ENCODE measurements at places on chromosomes 12 and 14.

DNA sequence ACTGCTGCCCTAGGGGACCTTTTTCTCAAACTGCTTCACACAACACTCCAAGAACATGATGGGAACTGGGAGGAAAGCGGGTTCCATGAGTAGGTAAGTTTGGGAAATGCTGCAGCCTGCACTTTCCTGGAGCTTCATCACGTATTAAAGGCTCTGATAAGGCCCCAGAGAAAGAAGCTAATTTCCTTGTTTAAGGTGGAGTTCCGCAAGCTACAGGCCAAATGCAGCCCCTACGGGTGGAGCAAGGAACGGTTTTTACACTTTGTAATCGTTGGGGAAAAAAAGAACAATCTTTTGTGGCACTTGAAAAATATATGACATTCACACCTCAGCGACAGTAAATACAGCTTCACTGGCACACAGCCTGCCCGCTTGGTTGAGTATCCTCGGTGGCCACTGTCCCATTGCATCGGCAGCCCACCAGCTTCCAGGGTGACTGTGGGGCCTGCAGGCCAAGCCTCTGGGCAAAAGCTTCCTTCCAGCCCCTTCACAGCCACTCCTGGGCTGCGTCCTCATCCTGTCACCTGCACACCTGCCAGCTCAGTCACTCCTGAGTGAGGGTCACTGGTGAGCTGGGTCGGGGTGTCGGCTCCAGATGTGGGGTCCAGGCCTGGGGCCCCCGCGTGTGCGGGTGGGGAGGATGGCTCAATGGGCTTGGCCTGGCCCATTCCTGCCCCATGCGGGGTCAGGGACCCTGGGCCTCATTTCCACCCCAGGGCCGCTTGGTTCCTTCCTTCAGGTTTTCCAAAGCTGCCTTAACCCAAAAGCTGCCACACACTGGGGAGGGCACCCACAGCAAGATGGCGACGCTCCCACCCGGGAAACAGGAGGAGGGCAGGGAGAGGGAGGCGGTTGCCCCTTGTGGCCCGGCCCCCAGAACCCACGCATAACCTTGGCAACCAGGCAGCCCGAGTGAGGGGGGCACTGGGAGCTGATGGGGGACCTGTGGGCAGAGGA, 2.4 kb downstream of the AMN start:
- DNase-seq, result no peak

DNA sequence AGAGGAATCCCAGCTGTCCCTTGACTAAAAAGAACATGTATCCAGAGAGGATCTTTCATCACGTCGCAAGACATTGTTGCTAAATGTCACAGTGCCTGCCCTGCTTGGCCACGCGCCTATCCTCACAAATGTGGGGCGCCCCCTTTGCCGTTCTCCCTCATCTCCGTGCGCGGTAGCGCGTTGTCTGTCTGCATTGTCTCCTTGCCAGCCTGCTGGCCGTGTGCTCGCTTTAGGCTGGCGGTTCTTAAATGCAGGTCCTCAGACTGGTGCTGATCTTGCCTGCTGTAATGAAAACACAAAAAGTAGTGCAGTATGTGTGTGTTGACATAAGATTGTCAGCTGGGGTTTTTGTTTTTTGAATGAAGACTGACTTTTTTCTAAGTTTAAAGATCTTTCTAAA, 198.2 kb upstream of the RGS6 start:
- DNase-seq, result no peak

DNA sequence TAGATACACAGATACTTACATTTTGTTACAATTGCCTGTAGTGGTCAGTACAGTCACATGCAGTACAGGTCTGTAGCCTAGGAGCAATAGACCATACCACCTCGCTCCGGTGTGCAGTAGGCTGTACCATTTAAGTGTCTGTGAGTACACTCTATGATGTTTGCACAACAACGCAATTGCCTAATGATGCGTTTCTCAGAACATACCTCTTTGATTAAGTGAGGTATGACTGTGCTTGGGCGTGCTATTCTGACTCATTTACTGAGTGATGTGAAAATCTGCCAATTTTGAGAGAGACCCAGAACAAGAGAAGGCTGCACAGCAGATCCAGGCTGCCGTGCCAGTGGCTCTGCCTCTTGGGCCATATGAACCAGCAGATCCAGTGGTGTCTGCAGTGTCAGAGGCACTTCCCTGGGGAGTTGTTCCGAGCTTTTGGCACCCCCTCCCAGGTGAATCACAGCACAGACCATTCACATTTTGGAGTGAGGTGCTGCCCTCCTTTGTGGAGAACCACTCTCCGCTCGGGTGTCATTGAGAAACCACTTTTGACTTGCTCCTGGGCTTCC, 20.4 kb downstream of the DLK1 start:
- no peak for DNase-seq

GRCh38 chr12:107415071-107415470, 270.5 kb upstream of the PWP1 start:
- no peak for DNase-seq

DNA sequence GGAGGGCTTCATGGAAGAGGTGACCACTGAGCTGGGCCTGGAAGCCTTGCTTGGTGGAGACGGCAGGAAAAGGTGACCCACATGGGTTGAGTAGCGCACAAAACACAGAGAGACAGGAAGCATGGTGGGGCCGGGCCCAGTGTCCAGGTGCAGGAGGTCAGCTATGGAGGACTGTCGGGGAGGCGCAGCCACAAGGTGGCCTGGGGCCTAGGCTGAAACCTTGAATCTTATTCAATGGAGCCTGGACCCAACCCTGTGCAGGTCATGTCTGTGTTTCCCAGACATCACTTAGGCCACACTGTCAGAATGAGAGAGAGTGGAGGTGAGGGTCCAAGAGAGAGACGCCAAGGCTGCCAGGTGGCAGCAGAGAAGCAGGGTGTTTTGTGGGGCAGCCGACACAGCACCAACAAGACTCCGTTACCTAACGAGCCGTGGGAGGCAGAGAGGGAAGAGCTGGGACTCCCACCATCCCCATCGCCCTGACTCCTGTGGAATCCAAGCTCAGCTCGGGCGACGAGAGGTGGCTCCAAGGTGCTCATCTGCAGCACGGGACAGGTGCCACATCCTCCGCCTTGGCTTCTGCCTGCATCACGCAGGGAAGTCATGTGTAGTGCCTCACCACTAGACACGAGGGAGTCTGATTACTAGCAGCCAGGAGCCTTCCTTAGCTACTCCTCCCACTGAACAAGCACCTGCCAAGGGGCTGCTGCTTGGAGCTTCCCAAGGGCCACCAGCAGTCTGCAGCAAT, 38.7 kb downstream of the DEGS2 start:
- DNase-seq, result no peak

DNA sequence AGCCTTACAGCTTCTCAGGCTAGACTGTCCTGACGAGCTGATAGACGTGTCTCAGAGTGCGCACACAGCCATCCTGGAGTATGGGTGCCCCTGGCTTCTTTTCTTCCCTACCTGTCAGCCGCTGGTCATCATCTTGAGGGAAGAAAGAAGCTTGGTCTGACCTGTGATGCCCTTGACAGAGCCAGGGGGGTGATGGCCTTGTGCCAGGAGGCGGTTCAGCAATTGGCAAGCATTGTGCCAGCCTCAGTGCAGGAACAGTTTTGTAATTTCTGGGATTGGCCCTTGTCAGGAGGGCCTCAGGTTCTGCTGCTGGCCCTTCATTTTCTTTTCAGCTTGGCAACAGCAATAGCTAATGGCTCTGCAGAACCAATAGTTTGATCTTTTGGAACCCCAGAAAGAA, 80.1 kb downstream of the ADCK1 start:
- DNase-seq, result no peak

DNA sequence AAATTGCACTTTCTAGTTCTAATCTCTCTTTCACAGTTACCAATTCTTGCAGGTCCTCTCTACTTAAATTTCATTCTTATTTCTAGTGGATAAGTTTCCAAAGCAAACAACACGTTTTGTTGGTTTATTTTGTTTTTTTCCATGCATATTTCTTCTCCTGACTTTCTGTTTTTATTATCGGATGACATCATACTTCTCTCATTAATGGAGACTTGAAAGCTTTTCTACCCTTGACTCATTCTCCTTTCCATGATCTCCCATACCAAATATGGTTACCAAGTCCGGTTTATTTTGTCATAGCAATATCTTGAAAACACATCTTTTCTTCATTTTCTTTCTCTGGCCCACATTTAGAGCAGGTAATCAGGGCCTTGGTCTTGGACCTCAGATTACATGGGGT, 796.5 kb downstream of the GALC start:
- no peak for DNase-seq

- DNase-seq, result no peak
Observed at GRCh38 chr12:104858611-104859543, 99.2 kb downstream of the SLC41A2 start.

DNA sequence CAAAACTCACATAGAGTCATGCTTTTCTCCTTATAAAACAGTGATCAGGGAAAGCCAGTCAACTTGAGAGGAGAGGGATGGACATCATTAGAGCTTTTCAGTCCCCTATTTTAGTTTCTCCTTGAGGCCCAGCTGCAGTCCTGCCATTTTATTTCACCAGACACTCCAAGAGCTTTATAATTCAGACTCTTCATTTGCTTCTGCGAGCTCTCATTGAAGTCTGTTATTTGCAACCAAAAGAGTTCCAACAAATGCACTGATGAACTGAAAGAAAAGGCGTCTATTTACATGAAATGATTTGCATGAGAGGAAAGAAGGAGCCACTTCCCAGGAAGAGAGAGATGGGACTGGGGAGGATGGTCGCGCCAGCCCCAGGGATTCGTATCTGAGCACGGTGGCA, 86.8 kb downstream of the NDUFA12 start:
- DNase-seq, result no peak

GRCh38 chr14:104665114-104665656, 24.2 kb upstream of the INF2 start:
- DNase-seq, result no peak

DNA sequence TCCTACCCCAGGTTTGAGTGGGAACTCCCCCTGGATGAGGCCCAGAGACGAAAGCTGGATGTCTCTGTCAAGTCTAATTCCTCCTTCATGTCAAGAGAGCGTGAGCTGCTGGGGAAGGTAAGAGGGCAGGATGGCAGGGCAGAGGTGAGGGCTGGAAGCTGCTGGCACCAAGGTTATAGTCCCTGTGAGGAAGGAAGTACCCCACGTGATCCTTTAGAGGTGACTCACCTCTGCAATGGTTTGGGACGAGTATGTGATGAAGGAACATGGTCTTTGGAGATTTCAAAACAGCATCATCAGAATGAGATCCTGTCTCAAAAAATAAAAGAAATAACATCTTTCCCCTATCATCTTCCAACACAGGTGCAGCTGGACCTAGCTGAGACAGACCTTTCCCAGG, 9.2 kb upstream of the MYL6B start:
- no peak for DNase-seq

DNA sequence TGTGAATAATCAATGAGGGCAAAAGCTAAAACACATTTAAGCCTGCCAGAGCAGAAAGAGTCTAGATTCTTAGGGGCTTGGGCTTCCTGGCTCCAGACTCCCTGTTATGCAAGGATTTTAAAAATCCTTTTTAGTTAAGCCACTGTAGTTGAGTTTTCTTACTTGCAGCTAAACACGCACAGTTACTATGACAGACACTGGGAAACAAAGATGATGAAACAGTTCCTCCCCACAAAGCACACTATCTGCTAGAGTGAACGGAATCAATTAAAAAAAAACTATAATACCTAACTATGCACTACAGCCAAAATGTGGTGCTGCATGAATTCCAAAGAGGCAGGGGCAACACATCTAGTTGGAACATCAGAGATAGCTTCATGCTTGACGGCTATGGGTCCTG, 28.2 kb downstream of the RPS6KA5 start:
- no peak for DNase-seq

DNA sequence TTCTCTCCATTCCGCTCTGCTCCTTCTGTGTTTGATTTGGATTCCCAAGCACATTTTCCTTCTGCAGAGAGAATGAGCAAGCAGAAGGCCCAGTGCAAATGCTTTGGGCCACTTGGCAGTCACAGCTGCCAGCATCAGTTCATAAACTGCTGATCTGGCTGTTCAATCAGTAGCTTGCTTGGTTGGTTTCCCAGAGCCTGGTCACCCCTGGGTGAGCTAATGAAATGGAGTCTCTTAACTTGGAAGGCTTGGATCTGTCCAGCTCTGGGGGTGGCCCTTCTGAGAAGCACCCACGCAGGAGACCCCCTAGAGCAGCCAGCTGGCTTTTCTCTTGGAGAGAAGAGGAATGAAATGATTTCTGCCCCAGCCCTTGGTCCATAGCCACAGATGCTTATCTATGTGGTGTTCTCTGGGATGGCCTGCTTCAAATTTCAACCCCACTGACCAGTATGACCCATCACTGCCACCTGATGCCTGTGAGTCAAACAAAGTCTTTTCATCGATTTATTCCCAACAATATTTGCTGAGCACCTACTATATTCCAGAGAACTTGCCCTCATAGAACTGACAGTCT, 30.3 kb downstream of the FAIM2 start:
- no peak for DNase-seq

DNA sequence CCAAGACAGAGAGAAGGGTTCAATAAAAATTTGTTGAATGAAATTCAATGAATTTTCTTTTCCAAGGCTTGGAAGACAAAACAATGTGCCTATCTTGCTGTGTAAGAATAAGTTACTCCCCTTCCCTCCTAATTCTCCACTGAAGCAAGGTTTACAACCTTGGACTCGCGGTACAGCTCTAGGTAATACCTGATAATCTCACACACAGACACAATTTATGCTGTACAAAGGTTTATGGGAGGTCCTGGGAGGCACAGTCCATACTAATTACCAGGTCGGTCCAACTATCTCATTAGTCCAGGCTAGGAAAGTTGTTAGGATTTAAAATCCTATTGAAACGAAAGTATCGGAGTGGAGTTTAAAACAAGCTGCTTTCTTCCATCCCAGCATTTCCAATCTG, 42.6 kb downstream of the NELL2 start:
- no peak for DNase-seq

- no peak for DNase-seq
Observed at GRCh38 chr12:3622021-3622821, 130.7 kb downstream of the CRACR2A start.

- no peak for DNase-seq
Observed at GRCh38 chr12:128567730-128568129, 256.0 kb downstream of the SLC15A4 start.

DNA sequence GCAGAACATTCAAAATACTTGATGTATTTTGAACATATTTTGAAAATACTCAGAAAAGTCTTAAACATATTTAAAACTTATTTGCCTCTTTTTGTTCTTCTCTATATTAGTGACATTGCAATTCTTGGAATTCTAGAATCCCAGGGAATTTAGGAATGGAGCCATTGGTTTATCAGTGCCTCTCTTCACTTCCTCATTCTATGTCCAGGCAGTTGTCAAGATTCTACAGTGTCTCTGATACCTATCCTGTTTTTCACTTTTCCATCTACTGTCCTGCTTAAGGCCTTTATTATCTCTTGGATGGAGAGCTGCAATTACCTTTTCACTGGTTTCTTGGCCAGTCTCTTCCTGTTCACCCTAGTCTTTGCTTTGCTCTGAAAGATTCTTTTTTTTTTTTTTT, 144.6 kb downstream of the TTLL5 start:
- no peak for DNase-seq

- no peak for DNase-seq
Observed at GRCh38 chr12:46369095-46369473, 3.5 kb downstream of the SLC38A2 start.

- no peak for DNase-seq
Observed at GRCh38 chr12:6769666-6770065, 2.7 kb upstream of the LAG3 start.

Data from CD4-positive, alpha-beta T cell treated with Interferon alpha-2 for 1 hour (primary cell).